ENCODE measurements at places on chromosomes 13 and 19. TPM values are rescaled to one million over a fixed set of nuclear protein-coding genes. Genes with fewer than 3 reads are reported as not detected.

DNA sequence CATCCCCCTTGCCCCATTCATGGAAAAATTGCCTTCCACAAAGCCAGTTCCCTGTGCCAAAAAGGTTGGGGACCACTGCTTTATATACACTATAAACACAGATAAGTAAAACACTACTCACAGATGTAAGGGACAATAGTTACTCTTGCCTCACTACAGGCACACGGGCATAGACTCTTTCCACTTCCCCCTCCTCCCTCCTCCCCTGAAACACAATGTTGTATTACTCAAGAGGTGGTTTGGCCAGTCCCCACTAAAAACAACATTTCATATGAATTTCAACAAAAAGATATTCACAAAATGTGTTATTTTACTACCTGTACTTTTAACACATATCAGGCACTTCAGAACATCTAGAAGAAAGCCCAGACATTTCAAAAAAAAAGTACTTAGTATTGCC is 45.1 kb downstream of the EPSTI1 start:
- no peak for DNase-seq

GRCh38 chr13:21219036-21219381 is 42.6 kb downstream of the MRPL57 start:
- DNase-seq = no peak

The TNFSF13B gene
- total RNA-seq = 5.3 TPM

GRCh38 chr13:24842549-24843274 is 78.7 kb downstream of the RNF17 start:
- no peak for DNase-seq

- DNase-seq = no peak
Measured at GRCh38 chr13:78742659-78743058, 83.7 kb upstream of the OBI1 start.

The BEST2 gene
- total RNA-seq = not detected

- DNase-seq = no peak
Measured at GRCh38 chr13:79625517-79625916, 144.6 kb downstream of the NDFIP2 start.

- DNase-seq = no peak
Measured at GRCh38 chr13:59663707-59664106, 500.0 kb downstream of the DIAPH3 start.

DNA sequence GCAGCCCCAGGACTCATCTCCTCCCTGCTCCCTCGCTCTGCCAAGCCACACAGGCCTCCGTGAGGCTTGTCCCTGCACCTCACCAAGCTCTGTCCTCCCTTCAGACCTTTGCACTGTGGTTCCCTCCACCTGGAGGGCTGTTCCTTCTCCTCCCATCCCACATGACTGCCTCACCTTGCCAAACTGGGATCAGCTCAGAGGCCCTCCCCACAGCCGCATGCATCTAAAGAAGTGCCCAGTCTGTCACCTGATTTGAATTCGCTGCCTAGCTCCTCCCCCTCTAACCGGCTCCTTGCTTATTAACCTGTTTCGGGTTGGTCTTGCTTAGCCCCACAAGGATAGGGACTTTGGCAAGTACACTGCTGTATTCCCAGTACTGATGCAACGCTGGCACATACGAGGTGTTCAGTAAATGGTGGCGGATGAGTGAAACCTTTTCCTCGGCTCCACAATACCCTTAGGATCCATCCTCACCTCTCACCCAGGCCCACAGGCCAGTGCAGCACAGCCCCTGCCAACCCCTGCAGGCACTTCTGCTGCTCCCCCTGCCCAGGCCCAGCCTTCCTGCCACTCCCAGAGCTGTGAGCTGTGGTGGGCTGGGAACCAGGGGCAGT is 4.4 kb downstream of the AKT2 start:
- DNase-seq = peak; percentile 64

DNA sequence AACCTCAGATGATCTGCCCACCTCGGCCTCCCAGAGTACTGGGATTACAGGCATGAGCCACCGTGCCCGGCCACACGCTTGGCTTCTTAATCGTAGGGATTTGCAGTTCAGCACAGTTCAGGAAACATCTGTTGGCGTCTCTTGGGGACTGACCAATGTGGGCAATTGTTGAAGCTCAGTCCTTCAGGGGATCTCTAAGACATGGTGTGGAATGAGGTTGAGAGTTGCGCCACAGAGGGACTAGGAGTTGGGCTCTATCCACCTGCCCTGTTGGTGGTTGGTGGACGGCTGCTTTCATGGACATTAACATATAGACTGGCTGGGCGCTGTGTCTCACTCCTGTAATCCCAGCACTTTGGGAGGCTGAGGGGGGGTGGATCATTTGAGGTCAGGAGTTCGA is 37.3 kb upstream of the SIN3B start:
- no peak for DNase-seq

GRCh38 chr19:48325265-48325910 is at the start of gene EMP3:
Gene EMP3 (plus strand): TSS chr19:48325552. CDS start chr19:48326845, 1,293 bp downstream.
- peak; percentile 88 for DNase-seq

- no peak for DNase-seq
Measured at GRCh38 chr13:45206340-45206739, 5.5 kb upstream of the KCTD4 start.

GRCh38 chr13:36344173-36344572 is 2.0 kb downstream of the SPART start:
- no peak for DNase-seq

DNA sequence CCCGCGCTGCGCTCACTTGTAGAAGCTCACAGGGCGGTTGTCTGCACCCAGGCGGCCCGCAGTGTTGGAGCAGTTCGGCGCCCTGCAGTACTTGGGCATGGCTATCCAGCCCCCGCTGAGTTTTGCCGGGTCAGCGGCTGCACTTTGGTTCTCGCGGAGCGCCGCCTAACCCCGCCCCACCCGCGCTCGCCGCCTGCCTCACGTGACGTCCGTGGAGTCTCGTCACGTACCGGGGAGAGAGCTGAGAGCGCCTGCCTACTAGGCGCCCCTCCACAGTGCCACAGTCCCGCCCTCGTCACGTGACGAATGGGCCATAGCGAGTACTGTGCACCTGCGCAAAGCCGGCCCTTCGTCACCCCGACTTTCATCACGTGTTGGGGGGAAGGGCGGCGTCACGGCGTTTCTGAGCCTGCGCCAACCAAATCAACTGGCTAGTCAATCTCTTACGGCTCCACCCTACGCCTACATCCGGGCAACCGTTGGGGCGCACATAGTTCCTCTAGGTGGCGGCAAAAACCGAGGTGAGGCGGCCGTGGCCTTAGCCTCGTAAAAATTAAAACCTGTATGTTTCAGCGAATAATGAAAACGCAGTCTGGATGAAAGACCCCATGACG is at the start of gene THAP8:
Gene THAP8, minus strand, starts transcription at position 167 of the 614 bp plus-strand sequence. Its CDS starts 68 bp downstream, at position 99.
- DNase-seq = peak; percentile 100

GRCh38 chr13:22103046-22104027 is 432.5 kb downstream of the FGF9 start:
- DNase-seq = no peak

GRCh38 chr13:32309312-32310133 is 5.6 kb downstream of the ZAR1L start:
- no peak for DNase-seq

GRCh38 chr13:43495732-43496131 is 291.0 kb downstream of the ENOX1 start:
- DNase-seq = no peak

- DNase-seq = peak; percentile 56
Measured at GRCh38 chr19:290372-291005, 714 bp downstream of the PLPP2 start.

The C19orf67 gene
- total RNA-seq = not detected

The GJB6 gene
- not detected for total RNA-seq

The MADCAM1 gene
- 0.50 TPM for total RNA-seq

Data from kidney (tissue), 22 donors.